ENCODE measurements at places on chromosomes 7 and 10.

DNA sequence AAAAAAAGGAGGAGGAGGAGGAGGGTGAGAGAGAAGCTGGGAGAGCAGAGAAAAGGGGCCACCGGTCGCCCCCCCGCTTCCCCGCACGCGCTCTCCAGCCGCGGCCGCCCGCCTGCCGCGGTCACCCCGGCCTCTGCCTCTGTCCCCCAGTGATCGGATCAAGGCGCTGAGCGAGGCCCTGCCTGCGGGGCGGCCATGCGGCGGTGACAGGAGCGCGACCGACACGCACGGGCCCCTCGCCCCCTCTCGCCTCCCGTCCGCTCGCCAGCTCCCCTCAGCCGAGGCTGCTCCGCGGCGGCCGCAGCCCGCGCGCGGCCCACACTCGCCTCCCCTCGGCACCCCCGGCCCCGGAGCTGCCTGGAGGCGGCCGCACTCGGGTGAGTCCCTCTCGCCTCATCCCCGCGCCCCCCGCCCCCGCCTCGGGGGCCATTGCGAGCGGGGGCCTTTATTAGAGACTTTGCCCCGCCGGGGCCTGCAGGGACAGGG is at the start of gene GTF2I:
Gene GTF2I (plus strand): TSS at position 27 of the 486 bp plus-strand sequence. CDS start 31,411 bp downstream, outside the sequence.
- no peak for DNase-seq

DNA sequence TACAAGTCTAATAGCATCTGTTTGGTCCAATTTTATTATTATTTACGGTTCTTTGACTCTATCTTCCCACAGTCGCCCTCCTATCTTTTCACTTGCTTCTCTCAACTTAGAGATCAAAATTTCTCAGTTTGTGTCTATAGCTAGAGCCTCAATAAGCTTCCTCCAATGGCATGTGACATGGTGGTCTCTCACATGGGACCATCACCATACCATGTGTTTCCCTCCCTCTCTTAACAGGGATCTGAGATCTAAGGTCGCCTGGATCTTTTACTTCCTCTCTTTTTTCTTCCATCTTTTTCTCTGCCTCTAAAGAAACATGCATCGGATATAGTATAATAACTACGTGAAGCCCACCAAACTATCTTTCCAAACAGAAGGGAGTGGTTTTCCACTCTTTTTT is 1.8 kb downstream of the PKD2L1 start:
- DNase-seq = no peak

GRCh38 chr10:47264797-47265281 is 35.2 kb upstream of the GDF10 start:
- no peak for DNase-seq

DNA sequence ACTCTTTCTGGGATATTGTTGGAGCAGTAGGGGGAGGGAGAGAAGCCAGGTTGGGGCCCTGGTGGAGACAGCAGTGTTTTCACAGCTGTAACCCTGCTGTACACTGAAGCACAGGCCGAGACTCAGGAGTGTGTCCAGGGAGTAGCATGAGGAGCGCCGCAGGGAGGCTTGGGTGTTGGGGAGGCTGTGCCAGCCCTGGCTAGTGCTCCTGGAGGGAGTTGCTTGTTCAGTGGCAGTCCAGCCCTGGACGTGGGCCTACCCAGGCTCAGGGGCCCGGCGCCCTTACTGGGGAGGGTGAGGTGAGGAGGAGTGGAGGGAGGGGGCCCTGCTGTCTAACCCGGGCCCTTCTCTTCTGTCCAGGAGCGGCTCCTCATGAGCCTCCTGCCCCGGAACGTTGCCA is 35.9 kb downstream of the ADCY1 start:
- DNase-seq = no peak

All from DMS79 treated with DMSO at 0.1 percent for 48 hours (cell line).